ENCODE measurements at places on chromosomes 3 and 15. TPM values are rescaled to one million over a fixed set of nuclear protein-coding genes. Genes with fewer than 3 reads are reported as not detected.

Gene GPR87
- total RNA-seq, result not detected

Gene CFAP100
- not detected for total RNA-seq

Gene CADPS
- total RNA-seq, result 3.7 TPM

Gene SV2B
- total RNA-seq, result 0.61 TPM
